ENCODE measurements at places on chromosomes 3 and 15.

DNA sequence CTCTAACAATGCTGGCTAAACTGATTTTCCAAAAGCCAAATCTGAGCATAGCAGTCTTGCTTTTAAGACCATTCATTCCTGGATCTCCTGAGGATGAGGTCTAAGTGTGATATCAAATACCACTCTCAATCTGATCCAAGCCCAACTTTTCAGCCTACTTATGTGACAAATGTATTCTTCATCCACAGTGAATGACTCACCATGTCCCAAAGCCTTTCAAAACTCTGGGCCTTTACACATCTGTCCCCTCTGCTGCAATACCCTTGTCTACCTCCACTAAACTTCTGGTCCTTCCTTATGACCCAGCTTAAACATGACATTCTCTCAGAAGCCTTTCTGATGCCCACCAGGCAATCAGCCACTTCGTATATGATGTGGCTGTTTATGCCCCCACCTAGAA lies 4.6 kb downstream of the ANAPC13 start:
- no peak overlapping the region for H3K27ac ChIP-seq
- no peaks in the 10 kb centered on the region for H3K27me3 ChIP-seq
- H3K4me3 ChIP-seq = no peak overlapping the region
- no peak for DNase-seq
- peaks cover 31% of the 10 kb centered on the region for H3K36me3 ChIP-seq

GRCh38 chr15:35925275-35926006 lies 379.5 kb upstream of the DPH6 start:
- no peak overlapping the region for H3K27ac ChIP-seq
- peaks cover 38% of the 10 kb centered on the region for H3K4me1 ChIP-seq
- no peak for DNase-seq
- no peaks in the 10 kb centered on the region for H3K36me3 ChIP-seq

DNA sequence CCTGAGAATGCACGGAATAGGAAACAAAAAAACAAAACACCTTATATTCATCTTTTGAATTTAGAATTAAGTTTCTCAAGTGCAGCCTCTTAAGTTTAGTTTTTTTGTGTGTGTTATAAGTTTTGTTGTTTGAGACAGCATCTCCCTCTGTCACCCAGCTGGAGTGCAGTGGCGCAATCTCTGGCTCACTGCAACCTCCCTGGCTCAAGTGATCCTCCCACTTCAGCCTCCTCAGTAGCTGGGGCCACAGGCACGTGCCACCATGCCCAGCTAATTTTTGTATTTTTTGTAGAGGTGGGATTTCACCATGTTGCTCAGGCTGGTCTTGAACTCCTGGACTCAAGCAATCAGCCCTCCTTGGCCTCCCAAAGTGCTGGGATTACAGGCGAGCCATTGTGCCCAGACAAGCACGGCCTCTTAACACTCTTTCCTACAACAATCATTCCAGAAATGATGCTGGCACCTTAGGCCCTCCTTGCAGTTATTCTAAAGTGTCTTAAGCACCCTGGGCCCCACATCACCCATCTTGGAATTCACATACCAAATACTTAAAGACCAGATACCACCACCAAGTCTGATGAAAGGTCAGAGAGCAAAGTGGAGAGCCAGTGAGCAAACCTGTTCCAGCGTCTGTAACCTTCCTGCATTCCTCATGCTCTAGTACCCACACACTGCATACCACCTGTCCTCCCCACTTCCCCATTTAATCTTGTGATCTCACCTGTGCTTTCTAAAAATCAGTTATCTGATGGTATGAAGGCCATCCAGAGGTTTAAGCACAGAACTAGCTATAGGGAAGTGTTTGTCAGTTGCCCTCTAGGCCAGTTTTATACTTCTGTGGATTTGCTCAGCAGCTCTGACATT lies 6.9 kb upstream of the SPG11 start:
- no peak for DNase-seq
- peaks cover 7% of the 10 kb centered on the region for H3K27me3 ChIP-seq
- peaks cover 2% of the 10 kb centered on the region for H3K4me1 ChIP-seq
- H3K27ac ChIP-seq = peak overlapping the region; percentile 22

GRCh38 chr3:133983126-133983525 lies 46.6 kb downstream of the SLCO2A1 start:
- no peak for DNase-seq
- H3K4me3 ChIP-seq = no peak overlapping the region
- H3K27me3 ChIP-seq = no peaks in the 10 kb centered on the region
- H3K4me1 ChIP-seq = peaks cover 20% of the 10 kb centered on the region
- H3K36me3 ChIP-seq = peaks cover 3% of the 10 kb centered on the region
- no peak overlapping the region for H3K27ac ChIP-seq

DNA sequence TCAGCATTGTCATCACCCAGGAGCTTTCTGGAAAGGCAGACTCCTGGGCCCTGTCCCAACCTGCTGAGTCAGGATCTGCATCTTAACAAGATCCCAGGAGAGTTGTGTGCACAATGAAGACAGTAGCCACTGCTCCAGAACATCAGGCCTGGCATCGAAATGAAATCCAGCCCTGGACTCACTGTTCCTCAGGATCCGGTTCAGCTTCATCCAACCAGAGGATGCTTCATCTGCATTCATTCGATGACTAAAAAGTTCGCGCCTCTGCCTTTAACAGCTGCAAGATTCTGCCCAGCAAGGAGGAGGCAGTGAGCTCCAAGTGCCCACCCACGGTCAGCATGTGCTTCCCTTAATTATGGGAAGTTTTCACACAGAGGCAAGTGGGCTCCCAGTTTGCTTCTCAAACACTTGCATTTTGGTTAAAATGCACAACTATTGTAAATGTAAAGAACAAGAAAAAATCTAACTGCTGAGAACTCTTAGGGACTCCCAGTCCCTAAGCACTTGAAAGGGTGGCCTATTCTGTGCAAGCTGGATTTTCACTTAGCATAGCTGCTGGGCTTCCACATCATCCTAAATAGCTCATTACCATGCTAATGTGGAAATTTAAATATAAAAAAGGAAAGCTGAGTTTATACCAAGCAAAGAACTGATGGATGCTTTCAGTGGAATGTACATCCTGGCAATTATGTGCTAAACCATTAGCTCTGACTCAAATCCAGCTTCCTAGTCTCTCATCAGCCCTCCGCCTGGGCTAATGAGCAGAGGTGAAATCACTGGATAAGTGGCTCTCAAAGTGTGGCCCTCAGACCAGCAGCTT lies 25.5 kb upstream of the ESYT3 start:
- H3K27me3 ChIP-seq = peaks cover 5% of the 10 kb centered on the region
- no peaks in the 10 kb centered on the region for H3K4me1 ChIP-seq
- no peak for DNase-seq
- H3K4me3 ChIP-seq = no peak overlapping the region
- peaks cover 11% of the 10 kb centered on the region for H3K36me3 ChIP-seq

- H3K27me3 ChIP-seq = peaks cover 9% of the 10 kb centered on the region
- no peak overlapping the region for H3K27ac ChIP-seq
- no peaks in the 10 kb centered on the region for H3K36me3 ChIP-seq
- DNase-seq = no peak
Measured at GRCh38 chr3:37210230-37210629, 35.8 kb upstream of the LRRFIP2 start.

DNA sequence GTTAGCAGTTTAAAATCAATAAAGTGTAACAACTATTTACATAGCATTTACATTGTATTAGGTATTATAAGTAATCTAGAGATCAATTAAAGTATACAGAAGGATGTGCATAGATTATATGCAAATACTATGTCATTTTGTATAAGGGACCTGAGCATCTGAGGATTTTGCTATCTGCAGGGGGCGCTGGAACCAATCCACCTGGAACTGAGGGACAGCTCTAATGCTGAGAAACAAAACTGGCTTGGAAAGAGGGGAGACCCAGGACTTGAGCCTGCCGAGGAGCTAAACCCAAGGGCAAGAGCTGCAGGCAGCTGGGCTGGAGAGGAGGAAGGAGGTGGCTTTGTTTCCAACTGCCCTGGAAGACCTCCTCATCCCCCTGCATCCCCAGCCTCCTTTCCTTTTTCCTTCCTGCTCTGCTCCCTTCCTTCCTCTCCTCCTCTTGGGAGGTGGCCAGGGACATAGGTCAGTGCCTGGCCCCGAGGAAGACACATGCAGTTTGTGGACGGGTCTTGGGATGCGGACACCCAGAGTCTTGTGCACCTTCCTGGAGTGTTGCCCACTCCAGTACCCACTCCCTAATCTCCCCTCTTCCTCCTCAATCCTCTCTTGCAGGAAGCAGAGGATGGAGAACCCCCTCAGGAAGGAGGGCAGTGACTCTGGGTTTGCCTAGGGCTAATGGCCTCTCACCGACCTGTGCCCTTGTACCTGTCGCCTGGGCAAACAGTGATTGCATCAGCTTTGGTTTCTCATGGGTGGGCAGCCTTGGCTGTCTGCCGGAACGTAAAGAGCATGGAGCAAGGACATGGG lies 825 bp upstream of the RTP3 start:
- H3K4me1 ChIP-seq = peaks cover 21% of the 10 kb centered on the region
- DNase-seq = no peak
- peaks cover 1% of the 10 kb centered on the region for H3K27me3 ChIP-seq
- H3K27ac ChIP-seq = no peak overlapping the region
- H3K36me3 ChIP-seq = no peaks in the 10 kb centered on the region

DNA sequence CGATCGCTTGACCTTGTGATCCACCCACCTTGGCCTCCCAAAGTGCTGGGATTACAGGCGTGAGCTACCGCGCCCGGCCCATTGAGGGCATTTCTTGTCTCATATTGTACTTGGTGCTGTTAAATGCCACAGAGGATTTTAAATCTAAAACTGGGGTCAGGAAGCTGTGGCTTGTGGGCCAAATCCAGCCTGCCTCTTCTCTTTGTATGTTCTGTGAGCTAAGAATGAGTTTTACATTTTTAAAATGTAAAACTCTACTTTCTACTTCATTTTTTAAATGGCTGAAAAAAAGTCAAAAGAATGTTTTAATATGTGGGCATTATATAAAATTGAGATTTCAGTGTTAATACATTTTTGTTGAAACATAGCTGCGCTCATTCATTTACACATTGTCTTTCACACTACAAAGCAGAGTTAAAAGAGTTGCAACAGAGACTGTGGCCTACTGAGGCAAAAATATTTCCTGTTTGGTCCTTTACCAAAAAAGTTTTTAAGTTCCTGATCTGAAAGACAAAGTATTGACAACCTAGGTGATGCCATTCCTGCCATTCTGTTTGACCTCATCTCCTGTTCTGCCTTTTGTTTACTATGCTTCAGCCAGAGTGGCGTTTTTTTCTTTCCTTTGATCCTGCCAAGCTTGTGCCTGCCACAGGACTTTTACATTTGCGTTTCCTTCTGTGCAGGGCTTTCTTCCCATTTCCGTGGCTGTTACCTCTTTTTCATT lies 50.4 kb downstream of the PDCD6IP start:
- H3K27me3 ChIP-seq = no peaks in the 10 kb centered on the region
- H3K36me3 ChIP-seq = peaks cover 21% of the 10 kb centered on the region
- H3K4me3 ChIP-seq = no peak overlapping the region
- no peak for DNase-seq
- no peak overlapping the region for H3K27ac ChIP-seq

- H3K4me1 ChIP-seq = no peaks in the 10 kb centered on the region
- H3K27ac ChIP-seq = no peak overlapping the region
- peak; percentile 34 for DNase-seq
- no peak overlapping the region for H3K4me3 ChIP-seq
Measured at GRCh38 chr15:20351448-20351971, 190.1 kb downstream of the GOLGA6L6 start.

DNA sequence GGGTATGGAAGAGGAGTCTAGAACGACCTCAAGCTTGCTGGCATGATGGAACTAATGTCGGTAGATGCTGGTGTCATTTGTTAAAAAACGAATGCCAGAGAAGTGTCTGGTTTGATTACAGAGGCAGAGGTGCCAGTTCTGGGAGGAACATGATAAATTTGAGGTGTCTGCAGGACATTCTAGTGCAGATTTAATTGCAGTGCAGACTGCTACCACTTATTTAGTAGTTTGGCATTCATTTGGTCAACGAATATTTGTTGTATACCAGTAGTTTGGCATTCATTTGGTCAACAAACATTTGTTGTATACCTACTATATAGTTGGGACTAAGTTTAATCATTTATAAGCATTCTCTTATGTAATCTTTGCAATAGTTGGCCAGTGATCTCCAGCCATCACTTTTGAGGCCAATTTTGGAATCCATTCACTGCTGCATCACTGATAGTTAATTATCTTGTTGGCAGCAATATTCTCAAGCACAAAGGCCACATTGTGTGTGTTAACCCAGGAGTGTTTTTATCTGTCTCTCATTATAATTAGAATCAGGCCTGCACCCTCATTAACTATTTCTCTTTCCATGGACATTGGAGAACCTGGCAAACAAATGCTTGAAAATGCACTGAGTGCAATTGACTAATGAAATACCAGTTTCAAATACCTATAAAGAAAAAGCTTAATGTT lies 19.5 kb upstream of the TGFBR2 start:
- H3K27me3 ChIP-seq = no peaks in the 10 kb centered on the region
- no peak overlapping the region for H3K4me3 ChIP-seq
- DNase-seq = no peak
- H3K27ac ChIP-seq = no peak overlapping the region
- peaks cover under 1% of the 10 kb centered on the region for H3K4me1 ChIP-seq

DNA sequence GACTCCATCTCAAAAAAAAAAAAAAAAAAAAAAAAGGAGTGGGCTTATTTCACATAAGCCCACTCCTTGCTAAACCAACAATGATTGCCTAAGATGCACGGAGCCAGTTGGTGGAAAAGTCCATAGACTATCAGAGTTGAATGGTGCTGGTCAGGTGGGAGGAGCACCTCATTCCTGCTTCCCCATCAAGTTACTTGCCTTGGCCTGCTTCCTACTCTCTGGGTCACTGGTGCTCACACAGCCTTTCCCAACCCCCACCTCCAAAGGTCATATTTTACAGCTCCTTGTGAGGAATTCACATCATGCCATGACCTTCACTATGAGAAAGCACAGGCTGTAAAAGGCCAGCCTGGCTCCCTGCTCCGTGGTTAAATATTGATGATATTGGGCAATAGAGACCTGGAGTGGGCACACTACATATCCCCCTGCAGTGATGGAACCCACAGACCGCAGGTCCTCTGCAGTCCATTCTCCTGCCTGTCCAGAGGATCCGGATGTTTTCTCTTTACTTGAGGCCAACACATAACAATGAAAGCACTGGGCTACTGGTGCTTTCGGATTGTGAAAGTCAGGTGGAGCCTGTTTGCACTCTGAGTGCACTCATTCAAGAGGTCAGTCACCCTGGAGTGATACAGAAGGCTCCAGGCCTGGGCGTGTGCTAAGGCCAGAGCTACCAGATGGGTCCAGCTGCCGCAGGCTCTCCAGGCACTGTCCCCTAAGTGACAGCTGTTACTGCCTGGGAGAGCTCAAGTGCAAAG lies at the start of gene SLC51B:
TSS of gene SLC51B (plus strand) at position 664 of the 758 bp plus-strand sequence. CDS start 4,618 bp downstream, outside the sequence.
- no peak within 1 kb of the TSS for H3K27ac ChIP-seq
- H3K4me1 ChIP-seq = peaks cover 13% of the 10 kb centered on the region
- H3K4me3 ChIP-seq = no peak within 1 kb of the TSS

- H3K4me1 ChIP-seq = no peaks in the 10 kb centered on the region
- H3K36me3 ChIP-seq = no peaks in the 10 kb centered on the region
- peaks cover 29% of the 10 kb centered on the region for H3K27me3 ChIP-seq
- no peak overlapping the region for H3K4me3 ChIP-seq
- no peak overlapping the region for H3K27ac ChIP-seq
- no peak for DNase-seq
Measured at GRCh38 chr3:167350245-167350862, 29.7 kb downstream of the ZBBX start.

GRCh38 chr15:72766780-72767179 lies 16.8 kb downstream of the ADPGK start:
- no peak overlapping the region for H3K27ac ChIP-seq
- H3K27me3 ChIP-seq = no peaks in the 10 kb centered on the region
- DNase-seq = no peak
